ENCODE measurements at places on chromosomes 1 and 21. TPM values are rescaled to one million over a fixed set of nuclear protein-coding genes. Genes with fewer than 3 reads are reported as not detected.

Gene GJA8
- total RNA-seq = not detected

Gene TOE1
- 16.7 TPM for total RNA-seq

Gene PPFIA4
- total RNA-seq = under 0.01 TPM

Gene KCNE1
- 2.2 TPM for total RNA-seq

Gene MEX3A
- 1.2 TPM for total RNA-seq

Gene CLCA4
- total RNA-seq = not detected

Gene SLC35F3
- not detected for total RNA-seq

Gene SPRR4
- not detected for total RNA-seq

Gene CLDN17
- total RNA-seq = not detected

Gene ECM1
- 18.9 TPM for total RNA-seq

Gene NDUFS2
- 99.4 TPM for total RNA-seq

Gene SPATA17
- total RNA-seq = 0.44 TPM
